ENCODE measurements at places on chromosomes 6 and 20.

DNA sequence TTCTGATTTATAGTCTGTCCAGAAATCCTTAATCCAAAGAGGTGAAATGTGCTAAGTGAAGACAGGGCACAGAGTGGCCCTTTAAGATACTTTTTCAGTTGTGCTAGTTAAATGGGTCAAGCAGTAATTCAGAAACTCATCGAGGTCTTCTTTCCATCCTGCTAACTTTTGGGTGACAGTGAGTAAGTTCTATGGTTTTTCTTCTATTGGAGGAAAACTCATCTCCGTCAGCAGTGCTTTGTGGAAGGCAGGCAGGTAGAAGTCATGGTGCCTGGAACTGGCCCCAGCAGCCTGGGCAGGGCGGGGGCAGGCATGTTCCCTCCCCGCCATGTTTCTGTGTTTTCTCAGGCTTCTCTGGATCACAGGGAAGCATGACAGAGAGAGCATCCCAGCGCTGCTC lies 66.5 kb upstream of the SCP2D1 start:
- no peak for DNase-seq

- no peak for DNase-seq
Measured at GRCh38 chr6:52507557-52508260, 69.2 kb downstream of the TRAM2 start.

DNA sequence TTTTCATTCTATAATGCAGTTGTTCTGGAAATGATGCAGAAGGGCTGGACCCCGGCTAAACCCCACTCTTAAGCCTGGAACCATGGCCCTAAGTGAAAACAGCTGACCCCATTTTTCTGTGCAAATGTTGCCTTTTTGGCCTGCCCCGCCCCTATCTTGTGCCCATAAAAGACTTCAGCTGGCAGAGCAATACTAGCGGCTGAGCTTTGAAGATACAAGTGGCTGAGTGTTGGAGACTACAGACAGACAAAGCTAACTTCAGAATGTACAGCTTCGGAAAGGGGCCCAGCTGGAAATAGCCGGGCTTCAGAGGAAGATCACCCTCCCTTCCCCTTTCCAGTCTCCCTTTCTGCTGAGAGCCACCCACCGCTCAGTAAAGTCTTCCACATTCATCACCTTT lies 258.6 kb upstream of the SPTLC3 start:
- DNase-seq, result no peak

- DNase-seq, result no peak
Measured at GRCh38 chr6:65701325-65701724, 5.7 kb downstream of the EYS start.

DNA sequence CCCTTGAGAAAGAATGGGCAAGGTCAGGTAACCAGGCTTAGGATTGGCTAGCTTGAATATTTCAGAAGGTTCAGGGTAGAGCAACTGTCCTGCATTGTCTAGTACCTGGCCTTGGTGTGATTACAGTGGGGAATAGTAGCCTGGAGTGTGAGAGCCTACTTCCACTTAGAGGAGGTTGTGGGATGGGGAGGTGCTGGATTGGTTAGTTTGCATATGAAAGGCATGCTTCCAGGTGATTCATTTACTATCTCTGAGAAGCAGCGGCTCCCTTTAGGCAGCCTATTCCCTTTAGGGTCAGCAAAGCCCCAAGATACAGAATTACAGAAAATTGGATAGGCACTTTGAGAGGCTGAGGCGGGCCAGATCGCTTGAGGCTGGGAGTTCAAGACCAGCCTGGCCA lies 25.0 kb upstream of the SCGN start:
- no peak for DNase-seq

- DNase-seq, result no peak
Measured at GRCh38 chr6:20811109-20811761, 277.0 kb downstream of the CDKAL1 start.

- DNase-seq, result no peak
Measured at GRCh38 chr6:160455081-160455480, 106.9 kb downstream of the SLC22A3 start.

- DNase-seq, result no peak
Measured at GRCh38 chr6:110282412-110282811, 75.7 kb downstream of the METTL24 start.

- DNase-seq, result no peak
Measured at GRCh38 chr20:44167736-44168135, 19.3 kb downstream of the JPH2 start.

- no peak for DNase-seq
Measured at GRCh38 chr20:16243470-16243869, 329.8 kb downstream of the KIF16B start.

DNA sequence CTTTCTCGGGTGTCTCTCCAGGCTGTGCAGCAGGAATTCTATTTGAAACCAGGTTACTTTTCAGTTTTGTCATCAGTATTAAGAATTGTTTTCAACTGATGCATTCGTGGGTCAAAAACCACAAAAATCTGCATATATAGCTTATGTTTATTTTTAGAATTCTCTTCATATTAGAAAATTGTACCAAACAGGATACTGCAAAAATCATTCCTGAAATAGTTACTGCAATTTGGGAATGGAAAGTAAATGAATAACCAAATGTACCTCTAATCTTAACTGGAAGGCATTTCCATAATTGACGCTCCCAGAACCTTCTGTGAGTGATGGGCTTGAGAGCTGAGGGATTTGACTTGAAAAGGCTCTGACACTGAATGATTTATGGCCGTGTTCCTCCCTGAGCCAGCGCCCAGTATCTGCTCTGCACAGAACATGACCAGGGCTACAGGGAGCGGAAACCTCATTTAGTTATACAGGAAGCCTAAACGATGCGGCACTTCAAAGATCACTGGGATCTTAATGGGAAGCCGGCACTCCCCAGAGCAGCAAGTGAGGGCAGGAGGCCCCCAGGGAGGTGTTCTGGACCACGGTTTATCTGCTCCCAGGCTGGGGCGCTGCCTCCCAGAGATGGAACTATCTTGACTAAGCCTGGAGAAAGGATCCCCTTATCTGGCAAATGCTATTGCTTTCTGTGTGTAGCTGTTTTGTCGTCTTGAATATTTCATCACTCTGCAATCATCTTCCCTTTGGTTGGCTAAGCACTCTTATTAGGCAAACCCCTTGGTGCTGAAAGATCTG lies 446.0 kb downstream of the QKI start:
- DNase-seq, result no peak

DNA sequence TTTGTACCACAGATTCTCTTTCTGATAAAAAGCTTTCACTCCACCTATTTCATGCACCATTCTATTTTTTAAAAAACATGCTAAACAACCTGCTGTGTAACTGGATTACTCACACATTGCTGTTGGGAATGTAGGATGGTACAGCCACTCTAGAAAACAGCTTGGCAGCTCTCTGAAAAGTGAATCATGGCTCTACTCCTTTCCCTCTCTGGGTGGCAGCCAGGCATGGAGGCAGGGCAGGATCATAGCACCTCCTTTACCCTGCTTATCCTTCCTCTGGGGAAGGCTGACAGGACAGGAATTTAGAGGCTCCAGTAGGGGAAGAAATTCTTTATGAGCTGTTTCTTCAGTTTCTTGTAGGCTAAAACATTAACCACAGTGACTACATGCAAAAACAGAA lies 6.7 kb upstream of the VNN2 start:
- DNase-seq, result no peak

- peak; percentile 27 for DNase-seq
Measured at GRCh38 chr20:13302647-13303450, 81.8 kb downstream of the ISM1 start.

GRCh38 chr6:107532706-107533105 lies 42.8 kb downstream of the SOBP start:
- DNase-seq, result no peak

GRCh38 chr6:15672291-15672690 lies 9.5 kb upstream of the DTNBP1 start:
- DNase-seq, result no peak

GRCh38 chr6:49743429-49743828 lies 759 bp downstream of the CRISP3 start:
- no peak for DNase-seq

Data from stimulated activated CD4-positive, alpha-beta T cell treated with anti-CD3 and anti-CD28 coated beads, Interleukin-4, amount 100 ng/mL, for 4 hours (primary cell).